HS-27A (cell line): ENCODE measurements at places on chromosomes 3 and 15.

DNA sequence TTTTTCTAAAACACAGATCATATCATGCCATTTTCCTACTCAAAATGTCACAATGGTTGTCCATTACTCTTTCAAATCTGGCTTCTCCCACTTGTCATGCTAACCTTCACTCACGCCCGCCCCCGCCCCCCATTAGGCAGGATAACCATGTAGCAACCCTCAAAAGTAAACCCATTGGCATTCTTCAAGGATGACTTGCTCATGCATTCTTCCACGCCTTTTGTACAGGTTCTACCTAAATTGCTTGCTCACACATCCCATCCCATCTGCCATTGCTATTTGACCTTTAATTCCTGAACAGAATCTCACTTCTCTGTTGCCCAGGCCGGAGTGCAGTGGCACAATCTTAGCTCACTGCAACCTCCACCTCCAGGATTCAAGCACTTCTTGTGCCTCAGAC is 389.3 kb downstream of the MCTP2 start:
- no peak for DNase-seq

DNA sequence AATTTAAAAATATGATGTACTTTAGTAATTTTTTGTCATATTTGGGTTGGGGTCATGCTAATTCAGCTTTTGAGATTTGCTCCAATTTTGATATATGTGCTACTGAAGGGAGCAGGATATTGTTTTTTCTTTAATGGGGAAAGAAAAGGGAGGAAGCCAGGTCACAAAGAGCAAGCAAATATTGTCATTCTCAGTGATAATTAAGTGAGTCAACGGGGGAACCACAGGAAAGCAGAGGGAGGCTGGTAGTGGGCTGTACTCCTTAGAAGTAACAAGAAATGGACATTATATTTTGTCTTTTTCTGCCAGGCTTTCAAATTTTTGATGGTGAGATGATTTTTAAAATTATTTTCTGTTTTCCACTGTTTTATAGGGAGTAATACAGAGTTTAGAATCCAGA is 45.6 kb upstream of the NMD3 start:
- no peak for DNase-seq

DNA sequence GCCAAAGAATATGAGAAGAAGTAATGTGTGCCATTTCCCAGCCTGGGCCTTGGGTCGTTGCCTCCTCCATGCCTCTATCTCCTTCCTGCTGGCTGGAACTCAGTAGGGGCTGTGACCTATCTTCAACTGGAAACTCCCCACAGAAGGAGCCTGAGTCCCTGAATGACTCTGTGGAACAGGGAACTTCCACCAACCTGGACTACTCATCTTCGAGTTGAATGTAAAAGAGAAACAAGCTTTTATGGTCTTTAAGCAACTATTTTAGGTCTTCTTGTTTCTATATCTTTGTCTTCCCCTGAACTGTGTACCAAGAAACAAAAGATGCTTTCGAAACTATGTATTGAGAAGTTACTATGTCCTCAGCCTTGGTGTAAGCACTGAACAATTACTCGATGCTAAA is 355.3 kb upstream of the NR2F2 start:
- no peak for DNase-seq

DNA sequence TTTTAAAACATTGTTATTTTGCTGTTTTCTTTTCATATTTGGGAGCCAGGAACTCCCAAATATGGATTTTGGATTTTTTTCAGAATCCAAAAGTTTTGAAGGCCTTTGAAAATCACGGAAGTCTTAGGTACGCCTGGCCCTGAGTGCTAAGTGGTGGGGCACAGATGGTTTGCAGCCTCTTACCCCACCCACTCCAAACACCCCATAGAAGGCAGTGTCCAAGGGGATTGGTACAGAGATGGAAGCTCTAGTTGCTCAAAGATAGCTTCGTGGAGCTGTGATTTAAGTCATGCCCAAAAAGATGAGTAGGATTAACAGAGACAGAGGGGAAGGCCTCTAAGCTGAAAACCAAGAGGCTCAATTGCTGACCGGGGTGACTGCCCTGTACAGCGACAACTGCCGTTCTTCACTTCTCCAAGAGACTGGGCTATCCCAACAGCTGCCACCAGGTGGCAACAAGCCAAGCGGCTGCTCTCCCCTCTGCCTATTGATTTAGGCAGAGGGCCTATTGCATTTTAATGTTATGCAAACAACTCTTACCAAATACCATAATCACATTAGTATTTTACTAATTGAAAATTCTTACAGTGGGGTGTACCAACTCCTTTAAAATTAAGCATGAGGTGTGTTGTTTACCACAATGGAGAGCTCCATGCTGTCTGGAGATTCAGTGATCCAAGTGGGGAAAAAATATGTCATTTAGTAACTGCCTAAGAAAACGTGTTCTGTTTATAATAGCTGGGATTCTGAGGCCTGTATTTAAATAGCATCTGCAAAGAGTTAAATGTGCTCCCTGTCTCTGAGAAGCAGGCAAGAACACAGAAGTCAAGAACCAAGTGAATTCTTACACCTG is 64.0 kb upstream of the C15orf61 start:
- peak; percentile 42 for DNase-seq

- DNase-seq = no peak
Measured at GRCh38 chr15:77167406-77167805, 96.5 kb upstream of the TSPAN3 start.

- DNase-seq = no peak
Measured at GRCh38 chr3:159721324-159721723, 267.3 kb upstream of the IL12A start.

DNA sequence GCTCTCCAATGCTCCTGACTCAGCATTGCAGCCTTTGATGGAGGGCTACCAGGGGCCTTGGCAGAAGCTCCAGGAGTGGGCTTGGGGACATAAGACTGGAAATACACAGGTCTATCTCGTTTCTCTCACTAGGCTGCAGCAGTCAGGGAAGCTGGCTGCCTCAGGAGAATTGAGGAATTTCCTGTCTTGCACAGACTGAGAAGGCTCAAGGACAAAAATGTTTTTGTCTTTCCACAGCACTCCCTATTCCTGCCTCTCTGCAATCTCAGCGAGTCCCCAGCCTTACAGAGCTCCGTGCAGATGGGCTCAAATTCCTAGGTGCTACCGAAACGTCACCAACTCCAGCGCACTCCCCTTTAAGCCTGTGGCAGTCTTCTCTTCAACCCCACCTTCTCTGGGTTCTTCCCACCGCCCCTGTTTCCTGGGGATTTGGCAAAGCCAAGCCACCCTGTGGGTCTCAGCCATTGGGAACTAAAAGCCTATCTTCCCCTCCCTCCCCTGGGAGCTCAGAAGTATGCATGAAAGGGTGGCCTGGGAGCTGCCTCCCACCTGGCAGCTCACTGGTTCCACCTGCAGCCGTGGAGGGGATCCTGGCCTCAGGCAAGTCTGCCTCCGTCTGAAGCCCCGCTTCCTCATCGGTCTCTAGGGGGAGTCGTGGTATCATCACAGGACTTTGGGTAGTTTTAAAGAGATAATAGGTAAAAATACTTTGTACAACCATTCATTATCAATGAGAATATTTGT is 322.6 kb upstream of the FRG2C start:
- no peak for DNase-seq

GRCh38 chr3:5133239-5134018 is 11.3 kb downstream of the ARL8B start:
- no peak for DNase-seq

DNA sequence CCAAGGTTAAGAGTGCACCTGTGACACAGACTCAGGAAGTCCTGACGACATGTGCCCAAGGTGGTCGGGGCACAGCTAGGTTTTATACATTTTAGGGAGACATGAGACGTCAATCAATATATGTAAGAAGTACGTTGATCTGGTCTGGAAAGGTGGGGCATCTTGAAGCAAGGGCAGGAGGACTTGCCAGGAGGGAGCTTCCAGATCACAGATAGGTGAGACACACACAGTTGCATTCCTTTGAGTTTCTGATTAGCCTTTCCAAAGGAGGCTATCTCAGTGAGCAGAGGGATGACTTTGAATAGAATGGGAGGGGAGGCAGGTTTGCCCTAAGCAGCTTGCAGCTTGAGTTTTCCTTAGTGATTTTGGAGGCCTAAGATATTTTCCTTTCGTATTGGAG is 257.4 kb downstream of the CGGBP1 start:
- no peak for DNase-seq

- DNase-seq = no peak
Measured at GRCh38 chr3:78741066-78741645, 1026.6 kb downstream of the ROBO1 start.

- no peak for DNase-seq
Measured at GRCh38 chr3:71956716-71957115, 171.8 kb upstream of the PROK2 start.

DNA sequence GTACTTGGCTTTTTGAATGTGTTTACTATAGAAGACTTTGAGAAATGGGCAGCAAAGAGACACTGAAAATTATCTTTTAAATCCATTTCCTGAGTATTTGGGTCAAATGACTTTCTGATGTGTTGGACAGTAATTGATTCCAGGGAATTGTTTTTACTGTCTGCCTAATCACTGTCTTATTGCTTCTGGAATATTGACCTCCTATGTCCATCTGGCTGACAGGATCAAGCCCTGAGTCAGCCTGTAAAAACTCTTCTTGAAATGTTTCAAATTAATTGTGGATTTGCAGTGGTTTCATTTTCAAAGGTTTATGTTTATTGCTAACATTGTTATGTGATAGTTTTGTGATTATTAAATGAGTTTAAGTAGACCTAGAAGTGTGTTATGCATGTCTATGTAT is 50.6 kb upstream of the MLF1 start:
- no peak for DNase-seq

- no peak for DNase-seq
Measured at GRCh38 chr3:106809623-106810299, 567.5 kb upstream of the CCDC54 start.

DNA sequence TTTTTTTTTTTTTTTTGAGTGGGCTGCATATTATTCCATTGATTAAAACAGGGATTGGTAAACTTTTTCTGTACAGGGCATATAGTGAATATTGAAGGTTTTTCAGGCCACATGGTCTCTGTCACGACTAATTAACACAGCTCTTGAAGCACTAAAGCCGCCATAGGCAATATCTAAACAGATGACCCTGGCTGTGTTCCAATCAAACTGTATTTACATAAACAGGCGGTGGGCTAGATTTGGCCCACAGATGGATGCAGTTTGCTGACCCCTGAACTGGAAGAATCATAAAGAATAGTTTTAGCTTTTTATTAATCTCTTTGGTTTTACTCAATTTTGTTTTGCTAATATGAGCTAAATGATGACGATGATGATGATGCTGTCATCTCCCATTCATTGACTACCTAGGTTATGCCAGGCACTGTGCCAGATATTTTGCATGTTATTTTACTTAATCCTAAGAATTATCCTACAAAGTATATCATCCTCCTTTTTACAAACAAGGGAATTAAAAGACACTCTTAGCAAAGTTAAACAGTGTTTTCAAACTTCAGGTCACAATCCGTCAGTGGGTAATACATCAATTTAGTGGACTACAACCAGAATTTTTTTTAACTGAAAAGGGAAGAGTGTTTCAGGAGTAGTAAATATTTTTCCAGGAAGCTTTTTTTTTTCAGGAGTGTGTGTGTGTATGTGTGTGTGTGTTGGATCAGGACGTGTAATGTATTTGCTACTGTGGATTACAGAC is 54.3 kb downstream of the LMCD1 start:
- no peak for DNase-seq

GRCh38 chr3:171979081-171979480 is 60.3 kb upstream of the FNDC3B start:
- no peak for DNase-seq

DNA sequence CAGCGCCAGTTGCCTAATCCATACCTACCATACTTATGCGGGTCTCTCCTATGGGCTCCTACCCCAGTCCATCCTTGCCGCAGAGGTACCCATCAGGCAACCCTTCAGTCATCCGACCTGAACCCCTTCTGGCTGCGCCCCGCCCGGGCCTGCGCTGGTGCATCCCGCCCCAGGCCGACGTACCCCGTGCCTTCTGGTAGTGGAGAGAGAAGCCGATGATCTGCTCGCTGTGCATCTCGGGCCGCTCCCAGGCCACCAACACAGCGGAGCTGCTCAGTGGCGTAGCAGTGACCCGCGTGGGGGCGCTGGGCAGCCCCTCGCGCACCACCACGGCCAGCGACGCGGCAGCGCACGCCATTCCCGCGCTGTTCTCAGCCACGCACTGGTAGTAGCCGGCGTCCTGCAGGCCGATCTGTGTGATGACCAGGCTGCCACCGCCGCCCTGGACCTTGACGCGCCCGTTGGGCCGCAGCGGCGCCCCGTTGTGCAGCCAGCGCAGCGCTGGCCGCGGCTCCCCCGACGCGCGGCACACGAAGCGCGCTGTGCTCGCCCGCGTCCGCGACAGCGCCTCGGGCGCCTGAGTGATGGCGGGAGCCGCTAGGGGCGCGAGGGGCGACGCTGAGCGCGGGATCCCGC is 17.9 kb upstream of the IGDCC3 start:
- DNase-seq = no peak

GRCh38 chr3:161602475-161602874 is 105.9 kb downstream of the OTOL1 start:
- DNase-seq = no peak

DNA sequence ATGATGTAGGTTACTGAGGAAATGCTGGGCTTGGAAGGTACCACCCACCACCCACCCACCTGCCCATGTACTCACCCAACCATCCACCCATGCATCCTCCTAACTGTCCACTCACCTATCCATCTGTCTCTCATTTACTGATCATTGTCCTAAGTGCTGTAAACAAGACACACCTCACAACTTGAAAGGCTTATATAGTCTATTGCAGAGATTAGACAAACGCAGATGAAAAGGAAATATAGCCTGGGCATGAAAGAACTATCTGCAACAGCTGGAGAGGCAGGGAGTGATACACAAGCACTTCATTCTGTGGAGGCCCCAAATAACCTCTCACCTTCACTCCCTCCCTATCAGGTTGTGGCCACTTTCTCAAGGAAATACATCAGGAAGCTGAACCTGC is 54.0 kb downstream of the DAPK2 start:
- no peak for DNase-seq

- DNase-seq = no peak
Measured at GRCh38 chr3:29420106-29420505, 139.2 kb downstream of the RBMS3 start.

DNA sequence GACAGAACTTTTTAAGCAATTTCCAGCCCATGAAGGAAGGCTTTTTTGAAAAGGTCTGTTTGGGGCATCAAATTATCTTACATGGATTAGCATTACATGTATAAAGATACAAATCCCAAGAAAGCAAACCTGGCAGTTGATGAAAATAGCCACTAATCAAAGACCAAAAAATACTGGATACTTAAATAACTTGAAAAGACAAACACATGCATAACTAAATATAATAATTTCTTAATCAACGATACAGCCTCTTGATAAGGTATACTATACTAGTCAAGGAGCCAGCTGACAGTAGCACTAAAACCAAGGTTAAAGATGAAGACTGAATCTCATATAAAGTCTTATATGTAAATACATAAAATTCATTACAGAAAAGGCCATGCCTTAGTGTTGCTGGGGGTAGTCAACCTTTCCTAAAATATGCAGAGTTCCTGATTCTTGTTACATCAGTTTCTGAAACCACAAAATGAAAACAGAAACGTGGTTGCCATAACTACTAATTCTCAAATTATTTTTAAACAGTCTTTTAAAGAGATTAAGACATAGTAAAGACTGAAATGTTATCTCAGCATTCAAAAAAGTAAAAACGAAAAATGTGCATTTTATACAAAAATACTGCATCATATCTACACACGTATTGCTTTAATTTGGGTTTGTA is 2.0 kb downstream of the ANKRD28 start:
- no peak for DNase-seq

- no peak for DNase-seq
Measured at GRCh38 chr3:157807280-157807679, 298.9 kb downstream of the SHOX2 start.

GRCh38 chr3:36250191-36250590 is 130.1 kb upstream of the STAC start:
- no peak for DNase-seq

GRCh38 chr3:81838457-81838856 is 77.0 kb upstream of the GBE1 start:
- DNase-seq = no peak
